ENCODE measurements at places on chromosomes 11 and 22. TPM values are rescaled to one million over a fixed set of nuclear protein-coding genes. Genes with fewer than 3 reads are reported as not detected.

The LDHAL6A gene
- total RNA-seq = not detected

The DNAJB7 gene
- total RNA-seq = not detected

GRCh38 chr22:24952837-24953383 is 394 bp downstream of the KIAA1671 start:
- DNase-seq = peak; percentile 71
- H3K4me1 ChIP-seq = peaks cover 13% of the 10 kb centered on the region
- no peaks in the 10 kb centered on the region for H3K27me3 ChIP-seq
- peak overlapping the region; percentile 98 for H3K4me3 ChIP-seq

DNA sequence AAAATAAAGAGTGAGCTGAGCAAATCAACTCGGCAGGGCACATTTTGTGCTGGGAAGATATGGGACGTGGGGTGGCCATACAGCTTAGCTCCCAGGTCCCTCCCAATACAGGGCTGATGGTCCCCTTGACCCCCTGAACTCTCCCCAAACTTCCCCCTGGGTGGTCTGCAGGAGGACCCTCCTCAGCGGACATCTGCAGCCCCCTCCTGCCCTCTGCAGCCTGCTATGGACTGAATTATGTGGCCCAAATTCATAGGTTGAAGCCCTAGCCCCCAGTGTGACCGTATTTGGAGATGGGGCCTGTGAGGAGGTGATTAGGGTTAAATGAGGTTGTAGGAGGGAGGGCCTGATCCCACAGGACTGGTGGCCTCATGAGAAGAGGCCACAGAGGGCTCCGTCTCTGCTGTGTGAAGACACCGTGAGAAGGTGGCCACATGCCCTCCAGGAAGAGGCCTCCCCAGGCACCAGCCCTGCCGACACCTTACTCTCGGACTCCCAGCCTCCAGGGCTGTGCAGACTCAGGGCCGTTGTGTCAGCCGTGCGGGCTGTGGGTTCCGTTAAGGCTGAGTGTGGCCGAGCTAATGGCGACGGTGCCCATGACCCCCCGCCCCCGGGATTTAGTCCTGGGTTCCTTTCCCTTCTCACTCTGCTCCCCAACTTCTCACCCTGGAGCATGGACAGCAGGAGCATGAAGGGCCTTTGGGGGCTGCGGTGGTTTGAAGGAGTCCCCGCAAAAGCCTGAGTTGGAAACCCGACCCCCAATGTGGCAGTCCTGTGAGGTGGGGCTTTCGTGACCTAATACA is 1042.8 kb downstream of the BRD1 start:
- no peaks in the 10 kb centered on the region for H3K4me1 ChIP-seq
- H3K27me3 ChIP-seq = no peaks in the 10 kb centered on the region
- H3K27ac ChIP-seq = no peak overlapping the region
- no peak for DNase-seq
- no peak overlapping the region for H3K4me3 ChIP-seq
- no peaks in the 10 kb centered on the region for H3K36me3 ChIP-seq

DNA sequence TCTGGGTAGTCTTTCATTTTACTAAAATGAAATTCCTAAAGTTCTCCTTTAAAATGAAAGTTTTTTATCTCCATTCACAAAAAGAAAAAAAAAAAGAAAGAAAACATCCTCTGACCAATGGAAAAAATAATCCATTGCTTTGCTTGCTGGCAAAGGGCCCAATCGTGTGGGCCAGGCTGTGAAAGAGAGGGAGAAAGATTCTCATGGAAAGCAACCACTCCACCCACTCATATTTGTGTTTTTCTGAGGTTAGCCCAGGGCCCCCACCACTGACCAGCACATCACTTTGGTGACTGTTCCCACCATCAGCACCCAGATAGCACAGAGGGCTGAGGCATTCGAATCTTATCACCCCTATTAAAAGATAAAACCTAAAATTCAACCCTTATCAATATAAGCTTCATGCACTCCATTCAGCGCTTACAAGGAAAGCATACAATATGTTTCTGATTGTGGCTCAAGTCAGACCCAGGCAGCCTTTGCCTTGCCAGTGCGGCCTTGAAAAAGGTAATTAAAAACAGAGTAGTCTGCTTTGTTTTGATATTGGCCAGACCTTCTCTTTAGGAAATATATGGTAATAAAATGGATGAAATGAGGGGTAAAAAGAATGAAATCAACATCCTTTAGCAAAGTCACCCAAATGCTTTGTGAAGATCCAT is 192.8 kb downstream of the ETS1 start:
- no peaks in the 10 kb centered on the region for H3K27me3 ChIP-seq
- no peak overlapping the region for H3K4me3 ChIP-seq
- DNase-seq = no peak
- no peak overlapping the region for H3K27ac ChIP-seq

DNA sequence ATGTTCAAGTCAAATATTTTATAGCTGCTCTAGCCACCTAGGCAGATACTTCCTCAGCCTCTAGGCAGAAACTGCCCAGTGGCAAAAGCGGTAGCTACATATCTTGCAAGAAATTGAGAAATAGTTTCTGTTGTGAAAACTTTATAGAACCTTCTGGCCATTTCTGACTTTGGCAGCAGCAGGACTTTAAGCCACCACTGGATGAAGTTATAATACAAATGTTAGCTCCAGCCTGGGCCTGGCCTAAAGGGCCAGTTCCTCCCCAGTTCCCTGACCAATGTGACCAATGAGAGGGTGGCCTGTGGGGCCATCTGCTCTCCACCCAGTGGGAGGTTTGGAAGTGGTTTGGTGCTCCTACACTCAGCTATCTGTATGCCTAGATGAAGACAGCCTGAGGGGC is 254.0 kb upstream of the NARS2 start:
- H3K36me3 ChIP-seq = no peaks in the 10 kb centered on the region
- no peak overlapping the region for H3K27ac ChIP-seq
- no peaks in the 10 kb centered on the region for H3K27me3 ChIP-seq
- H3K4me3 ChIP-seq = no peak overlapping the region
- no peaks in the 10 kb centered on the region for H3K4me1 ChIP-seq
- DNase-seq = no peak

DNA sequence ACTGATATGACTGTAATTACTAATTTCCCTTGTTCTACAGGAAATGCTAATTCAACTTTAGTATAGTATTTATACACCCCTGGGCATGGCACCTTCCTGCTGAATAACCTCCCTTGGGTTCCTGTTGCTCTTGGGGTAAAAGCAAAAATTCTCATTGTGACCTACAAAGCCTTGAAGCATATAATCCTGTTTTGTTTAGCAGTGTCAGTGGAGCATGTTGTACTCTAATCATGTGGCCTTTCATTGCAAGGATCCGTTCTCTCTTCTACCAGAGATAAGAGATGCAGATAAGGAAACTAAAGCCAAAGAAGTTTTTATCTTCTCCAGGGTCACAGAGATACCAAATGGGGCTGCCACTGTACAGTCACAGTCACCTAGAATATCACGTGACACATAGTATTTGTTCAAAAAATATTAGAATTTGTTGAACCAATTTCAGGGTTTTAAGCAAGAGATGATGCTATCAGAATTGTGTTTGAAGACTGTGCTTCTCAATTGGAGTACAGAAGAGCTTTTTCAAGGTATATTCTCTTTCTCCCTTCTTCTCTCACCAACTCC is 25.1 kb downstream of the CSRP3 start:
- H3K27me3 ChIP-seq = no peaks in the 10 kb centered on the region
- H3K4me1 ChIP-seq = no peaks in the 10 kb centered on the region
- H3K4me3 ChIP-seq = no peak overlapping the region

- H3K4me3 ChIP-seq = no peak overlapping the region
- H3K36me3 ChIP-seq = no peaks in the 10 kb centered on the region
- peak; percentile 91 for DNase-seq
- H3K27ac ChIP-seq = peak overlapping the region; percentile 89
- peaks cover 51% of the 10 kb centered on the region for H3K4me1 ChIP-seq
These were observed 6.0 kb upstream of the ARHGAP42 start for GRCh38 chr11:100681064-100681502.

DNA sequence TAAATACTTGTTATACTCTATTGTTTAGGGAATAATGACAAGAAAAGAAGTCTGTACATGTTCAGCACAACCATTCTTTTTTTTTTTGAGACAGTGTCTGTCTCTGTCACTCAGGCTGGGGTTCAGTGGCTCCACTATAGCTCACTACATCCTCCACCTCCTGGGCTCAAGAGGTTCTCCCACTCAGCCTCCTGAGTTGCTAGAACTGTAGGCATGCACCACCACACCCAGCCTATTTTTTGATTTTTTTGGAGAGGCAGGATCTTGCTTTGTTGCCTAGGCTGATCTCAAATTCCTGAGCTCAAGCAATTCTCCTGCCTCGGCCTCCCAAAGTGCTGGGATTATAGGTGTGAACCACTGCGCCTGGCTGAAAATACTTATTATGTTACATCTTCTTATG is 250.0 kb downstream of the MIAT start:
- no peaks in the 10 kb centered on the region for H3K4me1 ChIP-seq
- DNase-seq = no peak
- no peak overlapping the region for H3K27ac ChIP-seq
- no peaks in the 10 kb centered on the region for H3K36me3 ChIP-seq

DNA sequence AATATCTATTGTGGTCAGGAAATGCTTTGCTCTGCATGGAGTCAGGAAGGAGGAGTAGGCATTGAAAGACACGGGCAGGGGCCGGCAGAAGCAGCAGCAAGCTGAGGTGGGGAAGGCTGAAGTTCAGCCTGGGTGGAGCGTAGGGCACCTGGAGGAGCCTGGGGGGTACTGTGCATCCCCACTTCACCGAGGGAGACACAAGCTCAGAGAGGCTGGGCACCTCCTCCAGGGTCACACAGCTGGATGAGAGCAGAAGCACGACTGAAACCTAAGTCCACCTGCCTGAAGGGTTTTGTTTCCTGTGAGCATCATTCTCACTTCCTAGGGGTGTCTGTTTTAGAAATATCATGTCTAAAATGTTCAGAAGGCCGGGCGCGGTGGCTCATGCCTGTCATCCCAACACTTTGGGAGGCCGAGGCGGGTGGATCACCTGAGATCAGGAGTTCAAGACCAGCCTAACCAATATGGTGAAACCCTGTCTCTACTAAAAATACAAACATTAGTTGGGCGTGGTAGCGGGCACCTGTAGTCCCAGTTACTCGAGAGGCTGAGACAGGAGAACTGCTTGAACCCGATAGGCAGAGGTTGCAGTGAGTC is 138.3 kb downstream of the MPPED1 start:
- no peaks in the 10 kb centered on the region for H3K36me3 ChIP-seq
- H3K4me1 ChIP-seq = no peaks in the 10 kb centered on the region
- no peak overlapping the region for H3K4me3 ChIP-seq
- DNase-seq = no peak
- H3K27ac ChIP-seq = no peak overlapping the region

All from PC-3 (cell line).